CD8-positive, alpha-beta memory T cell (primary cell): ENCODE measurements at places on chromosomes 7 and 10. TPM values are rescaled to one million over a fixed set of nuclear protein-coding genes. Genes with fewer than 3 reads are reported as not detected.
A peak's percentile ranks its signal among the peaks of the same experiment; 100 is the strongest.

- no peak overlapping the region for H3K27ac ChIP-seq
- H3K4me1 ChIP-seq = no peaks in the 10 kb centered on the region
- H3K4me3 ChIP-seq = no peak overlapping the region
- no peaks in the 10 kb centered on the region for H3K36me3 ChIP-seq
- no peaks in the 10 kb centered on the region for H3K27me3 ChIP-seq
Observed at GRCh38 chr10:27717861-27718260, 27.8 kb downstream of the MKX start.

DNA sequence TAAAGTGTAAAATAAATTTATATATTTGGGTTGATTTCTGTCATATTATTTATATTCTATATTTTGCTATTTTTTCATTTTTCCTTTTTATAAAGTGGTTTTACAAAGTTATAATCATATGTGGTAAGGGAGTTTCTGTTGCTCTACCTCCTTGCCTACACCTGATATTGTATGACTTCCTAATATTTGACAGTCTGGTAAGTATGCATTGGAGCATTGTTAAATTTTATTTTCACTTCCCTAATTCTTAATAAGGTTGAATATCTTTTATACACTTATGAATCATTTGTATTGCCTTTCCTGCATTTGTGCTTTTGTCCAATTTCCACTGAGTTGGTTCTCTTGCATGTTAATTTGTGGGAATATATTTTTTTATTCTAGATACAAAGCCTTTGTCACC lies 492.4 kb downstream of the GRID1 start:
- H3K27ac ChIP-seq = no peak overlapping the region
- DNase-seq = no peak
- no peaks in the 10 kb centered on the region for H3K36me3 ChIP-seq
- H3K4me1 ChIP-seq = no peaks in the 10 kb centered on the region
- H3K27me3 ChIP-seq = no peaks in the 10 kb centered on the region

STOX1 gene
- not detected for polyA plus RNA-seq

LRIT2 gene
- not detected for polyA plus RNA-seq

DNA sequence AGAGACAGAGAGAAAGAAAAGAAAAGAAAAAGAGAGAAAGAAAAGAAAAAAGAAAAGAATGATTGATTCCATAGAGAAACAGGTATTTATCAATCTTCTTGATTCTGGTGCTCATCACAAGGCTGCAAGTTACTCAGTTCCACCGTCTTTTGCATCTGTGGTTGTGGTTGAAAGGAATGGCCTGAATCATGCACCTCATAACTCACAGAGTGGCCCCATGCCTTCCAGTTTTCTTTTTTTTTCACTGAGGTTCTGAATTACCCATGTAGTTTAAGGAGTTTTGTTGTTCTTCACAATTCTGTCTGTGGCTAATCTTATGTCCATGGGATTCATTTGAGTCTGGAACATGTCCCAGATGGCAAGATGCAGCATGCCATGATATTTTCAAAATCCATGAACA lies 156.0 kb downstream of the ZNF33B start:
- H3K4me1 ChIP-seq = no peaks in the 10 kb centered on the region
- no peaks in the 10 kb centered on the region for H3K36me3 ChIP-seq
- DNase-seq = no peak
- no peak overlapping the region for H3K4me3 ChIP-seq

- peaks cover 20% of the 10 kb centered on the region for H3K36me3 ChIP-seq
- DNase-seq = no peak
- H3K27ac ChIP-seq = peak overlapping the region; percentile 8
- H3K4me1 ChIP-seq = peaks cover 21% of the 10 kb centered on the region
- no peak overlapping the region for H3K4me3 ChIP-seq
Observed at GRCh38 chr10:69211104-69211503, 9.0 kb upstream of the HKDC1 start.

GRCh38 chr10:110101464-110102144 lies 93.8 kb downstream of the ADD3 start:
- H3K27ac ChIP-seq = no peak overlapping the region
- H3K4me3 ChIP-seq = no peak overlapping the region
- DNase-seq = no peak
- H3K27me3 ChIP-seq = no peaks in the 10 kb centered on the region

DNA sequence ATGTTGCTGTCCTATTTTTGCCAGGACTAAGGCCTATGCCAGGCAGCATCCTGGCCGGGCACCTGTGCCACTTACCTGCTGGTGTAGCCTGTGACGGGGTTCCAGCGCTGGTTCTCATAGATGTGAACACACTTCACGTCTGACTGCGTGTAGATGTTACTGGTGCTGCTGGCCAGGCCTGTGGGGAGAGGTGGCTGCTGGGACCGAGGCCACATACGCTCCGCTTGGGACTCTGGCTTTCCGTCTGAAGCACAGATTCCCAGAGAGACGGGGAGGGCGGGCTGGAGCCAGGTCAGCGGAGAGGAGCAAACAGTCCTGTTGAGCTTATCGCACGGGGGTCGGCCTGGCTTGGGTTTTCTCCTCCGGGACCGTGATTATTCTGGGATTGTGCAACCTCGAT lies 16.7 kb downstream of the BHLHA15 start:
- no peaks in the 10 kb centered on the region for H3K27me3 ChIP-seq
- DNase-seq = no peak
- no peak overlapping the region for H3K27ac ChIP-seq
- H3K36me3 ChIP-seq = peaks cover 3% of the 10 kb centered on the region
- no peaks in the 10 kb centered on the region for H3K4me1 ChIP-seq

RAB19 gene
- 2.0 TPM for polyA plus RNA-seq

FEZF1 gene
- not detected for polyA plus RNA-seq

DNA sequence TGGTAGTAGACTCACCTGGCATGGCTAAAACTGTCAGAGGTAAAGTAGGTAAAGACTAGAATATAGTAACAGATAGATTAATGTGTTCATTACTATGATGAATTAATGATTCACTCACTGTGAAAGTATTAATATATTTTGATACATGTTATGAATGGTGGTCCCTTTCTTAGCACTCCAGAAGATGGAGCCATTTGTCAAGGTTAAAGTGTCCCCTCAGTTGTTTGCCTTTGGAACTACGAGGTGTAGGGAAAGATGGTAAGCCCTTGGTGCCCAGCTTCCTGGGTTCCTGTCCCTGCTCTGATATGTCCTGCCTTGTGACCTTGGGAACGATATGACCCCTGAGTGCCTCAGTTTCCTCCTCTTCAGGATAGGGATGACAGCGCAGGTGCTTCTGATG lies 49.4 kb downstream of the HTRA1 start:
- H3K27ac ChIP-seq = no peak overlapping the region
- peaks cover 11% of the 10 kb centered on the region for H3K4me1 ChIP-seq
- no peaks in the 10 kb centered on the region for H3K36me3 ChIP-seq

PILRA gene
- polyA plus RNA-seq = 0.37 TPM

- DNase-seq = no peak
- no peak overlapping the region for H3K4me3 ChIP-seq
- H3K27me3 ChIP-seq = no peaks in the 10 kb centered on the region
- H3K27ac ChIP-seq = no peak overlapping the region
Observed at GRCh38 chr7:84176716-84177115, 17.9 kb downstream of the SEMA3A start.
